ENCODE measurements at places on chromosomes 11 and 22.
A peak's percentile ranks its signal among the peaks of the same experiment; 100 is the strongest.

GRCh38 chr11:79069504-79069903 lies 371.3 kb downstream of the TENM4 start:
- peak; percentile 51 for DNase-seq

DNA sequence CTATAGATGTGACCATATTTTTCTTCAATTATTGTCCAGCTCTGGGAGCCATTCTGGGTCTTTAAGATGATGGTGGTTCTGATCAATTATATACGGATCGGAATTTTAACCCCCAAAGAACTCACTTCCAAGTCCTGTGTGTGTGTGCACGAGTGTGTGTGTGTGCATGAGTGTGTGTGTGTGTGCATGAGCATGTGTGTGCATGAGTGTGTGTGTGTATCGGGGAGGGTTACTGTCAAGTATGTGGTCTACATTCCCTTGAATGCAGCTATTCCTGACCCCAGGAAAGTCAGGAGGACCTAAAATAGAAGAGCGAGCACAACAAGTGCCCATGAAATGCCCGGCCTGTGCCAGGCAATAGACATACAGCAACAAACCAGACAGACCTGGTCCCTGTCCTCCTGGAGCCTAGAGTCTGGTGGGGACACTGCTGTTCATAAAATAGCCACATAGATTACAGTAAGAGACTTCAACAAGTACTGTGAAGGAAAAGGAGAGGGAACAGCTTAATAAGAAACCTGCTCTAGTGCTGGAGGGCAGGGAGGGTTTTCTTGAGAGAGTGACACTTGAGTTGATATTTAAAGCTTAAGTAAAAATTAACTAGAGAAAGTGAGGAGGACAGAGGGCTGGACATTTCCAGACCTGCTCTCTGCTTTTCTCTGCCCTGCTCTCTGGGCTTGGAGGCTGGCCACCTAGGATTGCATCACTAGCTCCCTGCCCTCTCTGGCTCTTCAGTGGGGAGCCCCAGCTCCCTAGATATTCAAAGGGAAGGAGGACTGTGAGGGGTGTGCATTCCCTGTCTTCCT lies 66.1 kb upstream of the SPON1 start:
- DNase-seq = no peak

DNA sequence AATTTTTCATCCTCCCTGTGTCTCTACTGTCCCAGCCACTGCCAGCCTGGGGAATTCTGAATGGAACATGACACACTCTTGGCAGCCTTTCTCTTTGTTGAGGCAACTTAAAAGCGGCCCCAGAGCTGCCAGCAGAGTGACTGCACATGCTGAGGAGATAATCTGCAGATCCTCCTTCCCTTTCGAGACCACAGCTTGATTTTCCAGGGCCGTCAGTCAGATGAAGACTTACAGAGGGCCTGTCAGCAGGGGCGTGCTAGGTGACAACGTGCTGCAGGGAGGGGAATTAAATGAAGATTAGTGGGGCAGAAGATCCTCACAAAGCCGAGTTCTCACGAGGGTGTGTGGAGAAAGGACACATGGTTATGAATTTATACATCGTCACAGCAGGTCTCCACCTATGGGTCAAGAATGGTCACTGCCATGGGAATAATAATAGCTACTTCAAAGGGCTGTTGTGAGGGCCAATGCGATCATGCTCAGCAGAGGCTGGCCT lies 193.5 kb upstream of the PITPNB start:
- DNase-seq = peak; percentile 74

DNA sequence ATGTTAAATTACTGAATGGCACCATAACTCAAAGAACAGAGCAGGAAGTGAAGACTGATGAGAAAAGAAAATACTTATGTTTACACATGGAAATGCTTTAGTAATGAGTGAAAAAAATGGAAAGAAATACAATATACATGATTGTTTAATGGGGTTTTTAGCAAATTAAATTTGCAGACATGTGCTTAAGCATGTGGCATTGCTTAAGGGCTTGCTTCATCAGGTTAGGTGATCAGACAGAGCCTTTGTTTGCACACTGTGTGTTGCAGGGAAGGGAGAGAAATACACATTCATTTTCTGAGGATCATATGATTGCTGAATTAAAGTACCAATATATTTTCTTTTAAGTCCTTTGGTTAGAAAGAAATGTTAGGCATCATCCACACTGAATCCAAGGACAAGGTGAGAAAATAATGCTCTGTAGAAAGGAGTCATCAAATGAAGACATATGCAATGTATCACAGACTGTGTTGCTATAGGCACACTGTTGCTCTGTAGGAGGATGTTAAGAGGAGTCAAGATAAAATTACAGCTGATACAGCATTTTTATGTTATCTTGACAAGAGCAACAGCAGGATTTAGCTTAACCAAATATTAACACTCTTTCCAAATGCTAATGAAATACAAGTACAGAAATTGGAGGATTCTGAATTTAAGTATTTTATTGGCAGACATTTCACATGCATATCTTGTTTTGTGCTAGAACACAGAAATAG lies 23.4 kb upstream of the ARHGAP20 start:
- no peak for DNase-seq

DNA sequence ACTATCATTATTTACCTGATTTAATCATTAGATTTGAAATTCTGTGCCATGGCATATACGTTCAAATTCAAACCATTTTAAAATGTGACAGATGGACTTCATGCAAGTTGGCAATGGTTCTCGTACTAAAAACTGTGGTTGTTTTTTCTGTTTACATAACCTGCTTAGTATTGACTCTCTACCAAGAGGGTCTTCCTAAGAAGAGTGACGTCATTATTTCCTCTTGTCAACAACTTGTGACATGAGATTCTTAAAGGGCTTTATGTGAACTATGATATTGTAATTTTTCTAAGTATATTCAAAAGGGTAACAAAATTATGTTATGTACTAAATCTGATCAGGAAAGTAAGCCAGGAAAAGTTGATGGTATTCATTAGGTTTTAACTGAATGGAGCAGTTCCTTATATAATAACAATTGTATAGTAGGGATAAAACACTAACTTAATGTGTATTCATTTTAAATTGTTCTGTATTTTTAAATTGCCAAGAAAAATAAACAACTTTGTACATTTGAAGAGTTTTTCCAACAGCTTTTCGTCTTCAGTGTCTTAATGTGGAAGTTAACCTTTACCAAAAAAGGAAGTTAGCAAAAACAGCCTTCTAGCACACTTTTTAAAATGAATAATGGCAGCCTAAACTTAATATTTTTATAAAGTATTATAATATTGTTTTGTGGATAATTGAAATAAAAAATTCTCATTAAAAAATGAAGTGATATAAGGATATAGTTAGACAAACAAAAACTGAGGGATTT lies 87.0 kb downstream of the GRK3 start:
- no peak for DNase-seq

GRCh38 chr22:31973739-31974138 lies 29.4 kb downstream of the YWHAH start:
- DNase-seq = no peak

- no peak for DNase-seq
Measured at GRCh38 chr11:76690736-76691135, 20.2 kb upstream of the LRRC32 start.

DNA sequence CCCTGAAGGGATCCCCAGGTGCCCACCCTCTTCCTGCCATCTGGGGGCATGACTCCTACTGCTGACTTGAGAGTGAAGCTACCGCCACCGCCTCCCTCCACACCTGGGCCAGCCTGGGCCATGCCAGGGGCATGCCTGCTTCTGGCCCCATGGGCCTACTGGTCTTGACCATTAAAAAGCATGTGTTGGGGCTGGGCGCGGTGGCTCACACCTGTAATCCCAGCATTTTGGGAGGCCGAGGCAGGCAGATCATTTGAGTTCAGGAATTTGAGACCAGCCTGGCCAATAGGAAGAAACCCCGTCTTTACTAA lies 37.7 kb upstream of the CCDC188 start:
- DNase-seq = no peak

DNA sequence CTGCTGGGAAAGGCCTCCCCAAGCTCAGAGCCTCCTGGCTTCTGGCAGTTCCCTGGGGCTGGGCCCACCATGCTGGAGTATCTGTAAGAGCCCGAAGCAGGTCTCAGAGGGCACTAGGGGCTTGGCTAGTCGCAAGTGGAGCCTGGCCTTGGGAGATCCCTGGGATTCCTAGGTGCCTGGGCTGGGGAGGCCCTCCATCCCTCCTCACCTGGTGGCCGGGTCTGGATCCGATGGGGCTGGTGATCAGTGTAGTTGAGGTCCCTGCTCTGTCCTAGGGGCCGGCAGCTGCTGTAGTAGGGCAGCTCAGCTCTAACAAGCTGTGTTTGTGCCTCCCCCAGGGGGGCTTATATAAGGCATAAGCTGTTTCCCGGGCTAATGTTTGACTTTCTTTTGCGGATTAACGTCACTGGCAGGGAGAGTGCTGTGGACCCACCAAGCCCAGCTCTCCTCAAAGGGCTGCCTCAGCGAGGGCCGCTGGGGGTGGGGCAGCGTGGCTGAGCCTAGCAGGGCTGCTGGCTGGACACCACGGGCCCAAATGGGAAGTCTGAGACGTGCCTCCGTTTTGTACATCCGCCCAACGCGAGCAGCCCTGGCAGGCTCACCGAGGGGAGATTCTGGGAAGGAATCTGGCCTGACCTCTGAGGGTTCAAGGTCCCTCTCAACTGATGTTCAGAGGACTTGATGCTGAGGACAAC lies at the start of gene SLC22A8:
TSS of gene SLC22A8 (minus strand) at position 321 of the 695 bp plus-strand sequence. CDS start 883 bp downstream, outside the sequence.
- DNase-seq = no peak
